HuH-7 (cell line): ENCODE measurements at places on chromosomes 7 and 10.

- no peak for DNase-seq
These were observed 1447.5 kb downstream of the GATA3 start for GRCh38 chr10:9501944-9502343.

DNA sequence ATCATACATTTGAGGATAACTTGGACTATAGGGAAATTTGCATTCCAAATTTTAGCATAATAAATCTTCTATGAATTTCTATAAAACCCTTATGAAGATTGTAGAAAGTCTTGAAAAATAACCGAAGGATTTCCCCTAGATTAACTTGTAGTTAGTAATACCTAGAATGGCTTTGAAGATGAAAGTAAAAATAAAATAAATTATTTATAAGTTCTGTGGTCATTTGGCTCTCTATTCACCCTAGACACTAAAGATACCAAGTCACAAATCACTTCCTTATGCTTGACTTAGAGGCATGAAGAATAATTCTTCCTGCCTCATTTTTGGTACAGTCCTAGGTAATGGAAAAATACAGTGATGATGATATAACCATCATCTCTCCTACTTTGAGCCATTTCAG is 79.3 kb downstream of the CSTF2T start:
- no peak for DNase-seq

DNA sequence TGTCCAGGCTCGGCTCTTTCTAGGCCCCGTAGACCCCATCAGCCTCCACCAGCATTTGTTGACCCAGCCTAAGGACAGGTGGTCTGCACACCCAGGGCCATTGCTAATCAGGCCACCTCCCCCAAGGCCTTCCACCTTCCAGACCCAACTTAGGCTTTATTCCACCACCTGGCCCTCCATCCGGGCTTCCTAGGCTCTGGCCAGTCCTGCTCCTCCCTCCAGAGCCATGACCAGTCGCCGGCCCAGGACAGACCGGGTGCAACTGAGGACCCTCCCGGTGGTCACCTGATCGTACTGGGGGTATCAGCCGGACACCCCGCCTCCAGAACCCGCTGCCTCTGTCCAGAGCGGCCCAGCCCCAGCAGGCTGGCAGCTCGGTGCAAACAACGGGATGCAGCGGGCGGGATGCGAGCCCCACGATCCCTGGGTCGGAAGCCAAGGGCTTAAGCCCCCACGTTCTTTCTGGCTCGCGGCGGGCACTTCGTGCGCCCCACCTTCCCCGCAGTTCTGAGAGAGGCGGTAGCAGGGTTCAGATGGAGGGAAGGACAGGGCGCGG is 545 bp downstream of the NACAD start:
- no peak for DNase-seq

GRCh38 chr7:99312316-99313203 is 13.1 kb upstream of the ARPC1A start:
- DNase-seq = peak; percentile 78

- no peak for DNase-seq
These were observed 50.4 kb downstream of the CPED1 start for GRCh38 chr7:121038717-121039509.

- DNase-seq = no peak
These were observed 59.7 kb downstream of the DNAJB6 start for GRCh38 chr7:157396316-157397035.

DNA sequence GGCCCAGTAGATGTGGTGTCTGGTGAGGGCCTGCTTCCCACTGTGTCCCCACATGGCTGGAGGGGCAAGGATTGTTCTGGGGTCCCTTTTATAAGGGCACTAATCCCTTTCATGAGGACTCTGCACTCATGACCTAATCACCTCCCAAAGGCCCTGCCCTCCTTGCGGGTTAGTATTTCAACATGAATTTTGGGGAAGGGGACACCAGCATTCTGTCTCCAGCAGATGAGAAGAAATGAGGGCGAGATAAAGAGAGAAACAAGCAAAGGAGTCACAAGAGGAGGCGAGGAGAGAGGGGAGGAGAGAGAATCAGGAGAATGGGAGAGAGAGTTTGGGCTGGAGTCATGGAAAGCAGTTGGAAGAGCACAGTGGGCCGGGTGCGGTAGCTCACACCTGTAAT is 83.7 kb downstream of the C10orf105 start:
- DNase-seq = no peak

DNA sequence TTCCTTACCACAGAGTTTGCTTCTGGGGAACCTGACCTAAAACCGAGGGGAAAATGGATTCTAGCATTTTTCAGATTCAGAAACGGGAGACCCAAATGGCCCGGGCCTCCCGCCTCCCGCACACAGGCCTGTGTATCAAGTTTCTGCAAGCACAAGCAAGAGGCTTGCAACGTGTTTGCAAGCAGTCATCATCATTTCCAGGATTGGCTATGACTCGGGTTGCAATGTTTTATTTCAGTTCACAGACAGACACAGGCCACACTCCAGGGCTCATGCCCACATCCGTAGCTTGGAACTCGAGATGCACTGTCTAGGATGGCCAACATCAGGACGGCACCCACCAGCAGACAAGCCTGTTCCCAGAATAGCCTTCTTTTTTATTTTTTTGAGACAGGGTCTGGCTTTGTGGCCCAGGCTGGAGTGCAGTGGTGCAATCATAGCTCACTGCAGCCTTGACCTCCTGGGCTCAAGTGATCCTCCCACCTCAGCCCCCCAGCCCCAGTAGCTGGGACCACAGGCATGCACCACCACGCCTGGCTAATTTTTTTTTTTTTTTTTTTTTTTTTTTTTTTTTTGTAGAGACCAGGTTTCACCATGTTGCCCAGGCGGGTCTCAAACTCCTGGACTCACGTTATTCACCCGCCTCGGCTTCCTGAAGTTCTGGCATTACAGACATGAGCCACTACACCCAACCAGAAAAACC is 68.1 kb upstream of the FOXK1 start:
- no peak for DNase-seq

DNA sequence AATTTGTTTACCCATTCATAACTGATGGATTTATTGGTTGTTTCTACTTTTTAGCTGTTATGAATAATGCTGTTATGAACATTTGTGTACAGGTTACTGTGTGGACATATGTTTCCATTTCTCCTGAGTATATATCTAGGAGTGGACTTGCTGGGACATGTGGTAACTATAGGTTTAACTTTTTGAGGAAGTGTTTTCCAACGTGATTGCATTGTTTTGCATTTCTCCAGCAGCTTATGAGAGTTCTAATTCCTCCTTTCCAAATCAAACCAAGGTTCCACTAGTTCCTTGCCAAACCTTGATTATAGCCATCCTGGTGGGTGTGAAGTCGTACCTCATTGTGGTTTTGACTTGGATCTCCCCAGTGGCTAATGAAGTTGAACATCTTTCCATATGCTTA is 2.6 kb upstream of the PRF1 start:
- DNase-seq = no peak

- no peak for DNase-seq
These were observed 137.3 kb downstream of the AGMO start for GRCh38 chr7:15424468-15424867.

- DNase-seq = no peak
These were observed 28.9 kb downstream of the FZD1 start for GRCh38 chr7:91293136-91293535.

- DNase-seq = no peak
These were observed 56.6 kb downstream of the TASOR2 start for GRCh38 chr10:5741276-5741675.

DNA sequence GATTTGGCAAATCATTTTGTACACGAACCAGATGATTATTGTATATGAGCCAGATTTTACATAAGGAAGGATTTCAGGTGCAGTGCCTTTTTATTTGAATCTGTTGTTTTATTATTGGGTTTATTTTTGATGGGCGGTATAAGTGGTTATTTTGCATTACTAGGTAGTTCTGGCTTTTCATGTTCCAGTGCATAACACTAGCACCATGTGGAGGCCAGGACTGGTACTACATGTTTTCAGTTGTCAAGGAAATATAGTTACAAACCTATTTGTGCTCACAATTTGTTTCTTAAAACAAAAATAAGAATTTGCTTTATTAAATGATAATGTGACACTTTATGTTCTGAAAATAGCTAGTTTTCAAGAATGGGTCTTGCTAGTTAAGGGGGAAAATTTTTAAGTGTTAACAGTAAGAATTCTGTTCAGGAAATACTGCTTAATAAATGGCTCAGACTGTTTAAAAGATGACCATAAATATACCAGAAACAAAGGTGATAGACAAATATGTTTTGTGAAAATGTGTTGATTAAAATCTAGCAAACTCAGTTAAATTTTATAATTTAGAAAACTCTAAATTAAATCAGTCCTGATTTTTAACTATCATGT is 7.1 kb upstream of the SEMA3E start:
- DNase-seq = peak; percentile 12

- DNase-seq = no peak
These were observed 127.9 kb downstream of the NRF1 start for GRCh38 chr7:129739427-129739826.

DNA sequence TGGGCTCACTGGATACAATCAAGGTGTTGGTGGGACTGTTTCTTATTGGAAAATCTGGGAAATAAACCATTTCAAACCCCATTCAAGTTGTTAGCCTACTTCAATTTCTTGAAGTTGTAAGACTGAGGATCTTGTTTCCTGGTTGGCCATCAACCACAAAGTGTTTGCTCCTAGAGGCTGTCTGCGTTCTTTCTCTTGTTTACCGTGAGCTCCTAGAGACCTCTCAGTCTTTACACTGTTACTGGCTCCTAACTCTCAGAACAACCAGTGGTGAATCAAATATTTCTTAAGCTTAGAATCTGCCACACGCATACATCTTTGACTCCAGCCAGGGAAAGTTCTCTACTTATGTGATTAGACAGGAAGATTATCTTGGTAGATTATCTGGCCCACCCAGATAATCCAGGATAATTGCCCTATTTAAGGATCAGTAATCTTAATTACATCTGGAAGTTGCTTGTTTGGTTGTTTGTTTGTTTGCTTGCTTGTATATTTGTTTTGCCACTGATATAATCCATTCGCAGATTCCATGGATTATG is 798.7 kb downstream of the IPMK start:
- DNase-seq = no peak

DNA sequence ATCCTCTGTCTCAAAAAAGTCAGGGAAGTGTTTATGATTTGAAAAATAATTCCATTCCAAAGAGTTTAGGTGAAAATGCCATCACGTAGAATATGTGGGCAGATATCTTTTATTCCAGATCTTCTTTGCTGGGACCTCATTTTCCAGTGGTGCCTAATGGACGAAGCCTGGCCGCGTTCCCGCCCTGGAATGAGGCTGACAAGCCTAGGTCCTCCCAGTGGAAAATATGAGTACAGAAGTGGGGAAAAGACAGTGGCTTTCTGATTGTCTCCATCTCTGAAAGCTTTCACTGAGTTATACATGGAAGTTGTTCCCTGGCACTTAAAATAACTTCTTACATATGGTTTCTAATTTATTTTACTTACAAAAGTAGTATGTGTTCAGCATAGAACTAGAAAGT is 139.4 kb downstream of the TACC2 start:
- DNase-seq = no peak

DNA sequence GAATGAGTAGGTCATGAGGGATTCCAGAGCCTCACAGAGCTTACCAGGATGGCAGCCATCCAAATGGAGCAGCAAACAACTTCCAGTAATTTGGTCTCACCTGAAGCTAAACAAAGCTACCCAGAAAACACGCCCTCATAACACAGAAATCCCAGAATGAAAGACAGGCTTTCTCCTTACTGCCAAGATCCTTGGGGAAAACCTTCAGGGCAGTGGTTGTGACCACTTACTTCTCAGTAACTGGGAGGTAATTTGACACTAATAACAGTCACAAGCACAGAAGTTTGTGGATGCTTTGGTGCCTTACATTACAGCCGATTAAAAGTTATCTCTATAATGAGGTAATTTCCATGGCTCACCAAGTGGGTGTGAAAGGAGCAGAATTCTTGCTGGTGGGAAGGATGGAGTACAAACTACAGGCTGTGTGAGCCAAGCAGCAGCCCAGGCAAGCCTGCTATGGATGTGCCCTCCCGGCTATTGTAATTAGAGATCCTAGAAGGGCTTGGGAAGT is 10.4 kb downstream of the WDR91 start:
- no peak for DNase-seq

GRCh38 chr10:46001187-46001756 is 29.0 kb downstream of the TIMM23 start:
- no peak for DNase-seq

DNA sequence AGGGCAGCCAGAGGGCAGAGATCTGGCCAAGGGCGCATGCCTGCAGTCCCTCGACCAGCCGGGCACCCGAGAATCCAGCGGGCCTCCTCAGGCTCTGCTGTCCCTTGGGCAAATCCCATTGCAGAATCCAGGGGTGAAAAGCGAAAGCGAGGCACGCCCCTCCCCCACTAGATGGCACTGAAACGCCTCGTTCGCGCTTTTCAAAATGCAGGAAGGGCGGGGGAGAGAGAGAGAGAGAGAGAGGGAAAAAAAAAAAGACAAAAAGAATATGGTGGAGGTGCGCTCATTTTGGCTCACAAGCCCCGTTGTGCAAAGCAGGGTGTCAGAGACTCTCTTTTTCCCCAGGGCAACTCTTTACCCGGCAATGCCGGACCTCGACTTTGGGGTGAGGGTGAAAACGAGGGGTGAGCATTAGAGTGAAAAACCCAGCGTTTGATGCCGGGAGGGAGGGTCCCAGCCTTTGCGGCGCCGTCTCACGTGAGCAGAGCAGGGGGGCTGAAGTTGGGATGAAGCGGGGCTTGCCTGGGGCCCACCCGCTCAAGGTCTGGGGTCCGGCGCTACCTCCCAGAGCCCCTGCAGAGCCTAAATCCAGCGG is 2.5 kb upstream of the TMEM178B start:
- DNase-seq = peak; percentile 26

DNA sequence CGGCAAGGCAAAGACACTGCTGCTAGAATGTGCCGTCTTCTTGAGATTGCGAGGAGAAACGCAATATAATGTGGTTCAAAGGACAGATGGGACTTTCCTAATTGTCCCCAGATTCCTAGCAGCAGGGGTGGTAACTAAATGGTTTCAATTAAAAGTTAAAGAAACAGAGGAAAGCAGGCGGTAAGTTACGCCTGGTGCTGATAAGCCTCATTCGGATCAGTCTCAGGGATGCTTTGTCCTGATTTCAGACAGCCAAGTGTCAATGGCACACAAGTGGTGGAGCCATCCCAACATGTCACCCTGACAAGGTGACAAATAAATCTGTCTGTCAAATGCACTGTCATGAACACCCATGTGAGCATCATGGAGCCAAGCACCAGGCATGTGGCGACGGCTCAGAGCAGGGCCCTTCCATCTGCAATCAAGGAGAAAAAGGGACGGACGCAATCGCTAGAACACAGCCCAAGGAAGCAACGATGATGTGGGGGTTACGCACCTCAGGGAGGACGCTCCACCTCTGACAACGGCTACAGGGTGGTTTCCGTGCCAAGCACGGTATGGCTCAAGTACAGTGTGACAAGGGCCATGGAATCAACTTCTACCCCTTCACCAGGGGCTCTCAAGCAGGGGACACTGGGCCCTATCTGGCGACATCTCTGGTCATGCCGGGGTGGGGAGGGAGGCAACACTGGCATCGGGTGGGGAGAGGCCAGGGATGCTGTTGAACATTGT is 66.2 kb downstream of the CTBP2 start:
- DNase-seq = no peak
